ENCODE measurements at places on chromosomes 1 and 21.

- DNase-seq = no peak
Measured at GRCh38 chr1:246678816-246679793, 45.1 kb upstream of the SCCPDH start.

DNA sequence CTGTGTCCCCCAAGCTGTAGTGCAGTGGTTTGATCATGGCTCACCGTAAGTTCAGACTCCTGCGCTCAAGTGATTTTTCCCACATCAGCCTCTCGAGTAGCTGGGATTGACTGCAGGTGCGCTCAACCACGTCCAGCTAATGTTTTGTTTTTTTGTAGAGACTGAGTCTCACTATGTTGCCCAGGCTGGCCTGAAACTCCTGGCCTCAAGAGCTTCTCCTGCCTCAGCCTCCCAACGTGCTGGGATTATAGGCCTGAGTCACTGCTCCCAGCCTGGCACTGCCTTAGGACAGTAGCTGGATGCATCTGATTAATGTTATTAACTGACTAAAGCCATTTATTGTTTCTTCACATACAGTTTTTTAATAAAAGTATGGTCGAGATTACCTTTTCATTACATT lies 40.2 kb downstream of the RNF11 start:
- DNase-seq = no peak

- DNase-seq = no peak
Measured at GRCh38 chr21:46187261-46187660, 3.0 kb upstream of the SPATC1L start.

GRCh38 chr1:8011016-8011415 lies 15.1 kb downstream of the ERRFI1 start:
- DNase-seq = no peak

GRCh38 chr1:15451014-15451722 lies 5.4 kb upstream of the CELA2A start:
- DNase-seq = no peak

DNA sequence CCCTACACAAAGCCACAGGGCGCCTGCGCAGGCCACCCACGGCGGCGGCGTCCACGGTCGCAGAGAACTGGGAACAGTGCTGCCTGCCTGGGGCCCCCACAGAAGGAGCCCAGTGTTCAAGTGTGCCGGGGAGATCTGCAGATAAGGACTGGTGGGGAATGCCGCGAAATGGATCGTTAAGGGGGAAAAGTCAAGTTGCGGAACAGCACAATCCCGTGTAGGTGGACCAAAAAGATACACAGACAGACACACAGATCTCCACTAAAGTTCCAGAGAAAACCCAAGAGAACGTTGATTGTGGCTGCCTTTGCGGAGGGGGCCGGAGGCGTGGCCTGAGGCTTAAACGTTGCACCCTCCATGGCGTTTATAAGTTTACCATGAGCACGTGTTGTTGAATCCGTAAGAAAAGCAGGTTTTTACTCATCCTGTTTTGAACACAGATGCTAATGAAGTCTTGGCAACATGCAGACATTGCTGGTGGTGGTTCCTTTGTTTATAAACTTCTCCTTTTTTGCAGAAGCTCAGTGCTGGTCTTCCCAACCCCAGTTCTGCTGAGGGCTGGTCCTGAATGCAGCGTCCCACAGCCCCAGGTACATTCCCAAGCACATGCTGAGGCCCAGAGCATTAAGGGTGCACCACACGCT lies 4.1 kb downstream of the SPATC1L start:
- DNase-seq = peak; percentile 5

- peak; percentile 63 for DNase-seq
Measured at GRCh38 chr1:29245876-29246275, 9.6 kb downstream of the PTPRU start.

DNA sequence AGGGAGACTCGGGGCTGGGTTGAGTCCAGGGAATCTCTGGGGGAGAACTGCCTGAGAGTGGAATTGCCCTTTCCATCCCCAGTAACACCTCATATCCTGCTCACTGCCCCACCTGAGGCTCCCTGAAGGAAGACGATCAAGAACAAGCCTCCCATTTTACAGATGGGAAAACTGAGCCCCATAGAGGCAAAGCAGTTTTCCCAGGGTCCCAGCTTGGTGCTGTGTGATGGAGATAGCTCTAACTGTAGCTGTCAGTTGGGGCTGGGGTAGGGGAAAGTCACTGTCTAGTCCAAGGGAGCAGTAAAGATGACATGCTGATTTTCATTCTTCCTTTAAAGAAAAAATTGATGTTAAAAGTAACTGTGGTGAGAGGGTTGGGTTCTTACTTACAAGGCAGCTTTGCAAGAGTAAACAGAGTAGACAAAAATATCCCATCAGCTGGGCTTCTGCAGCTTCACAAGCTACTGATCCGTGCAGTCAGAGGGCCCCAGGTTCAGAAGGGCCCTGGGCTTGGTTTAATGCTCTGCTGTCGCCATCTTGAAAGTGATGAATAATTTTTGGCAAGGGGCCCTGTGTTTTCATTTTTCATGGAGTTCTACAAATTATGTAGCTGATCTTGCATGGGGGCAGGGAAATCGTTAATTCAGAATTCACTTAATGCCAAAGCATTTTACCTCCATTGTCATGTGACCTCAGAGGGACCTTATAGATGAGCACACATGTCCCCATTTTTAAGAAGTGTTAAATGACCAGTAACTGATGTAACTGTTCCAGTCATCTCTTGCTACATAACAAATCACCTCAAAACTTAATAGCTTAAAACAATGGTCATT lies 17.6 kb upstream of the TNFRSF1B start:
- DNase-seq = no peak

DNA sequence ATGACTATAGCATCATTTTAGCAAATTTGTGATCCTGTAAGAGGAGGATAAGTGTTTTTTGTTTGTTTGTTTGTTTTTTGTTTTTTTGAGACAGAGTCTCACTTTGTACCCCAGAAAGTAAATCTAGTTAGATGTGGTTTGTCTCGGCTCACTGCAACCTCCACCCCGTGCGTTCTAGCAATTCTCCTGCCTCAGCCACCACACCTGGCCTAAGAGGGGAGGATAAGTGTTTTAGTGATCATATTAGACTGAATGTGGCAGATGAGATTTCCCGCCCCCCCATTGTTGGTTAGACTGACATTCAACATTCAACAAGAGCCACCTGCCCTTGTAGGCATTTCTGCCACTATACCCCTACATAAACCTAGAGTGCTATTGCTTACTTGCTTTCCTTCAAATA lies 98.5 kb downstream of the OSBPL9 start:
- DNase-seq = no peak

GRCh38 chr1:161872506-161872905 lies 106.4 kb downstream of the ATF6 start:
- DNase-seq = no peak

GRCh38 chr21:9767592-9768375 lies 753.6 kb upstream of the TPTE start:
- DNase-seq = no peak

DNA sequence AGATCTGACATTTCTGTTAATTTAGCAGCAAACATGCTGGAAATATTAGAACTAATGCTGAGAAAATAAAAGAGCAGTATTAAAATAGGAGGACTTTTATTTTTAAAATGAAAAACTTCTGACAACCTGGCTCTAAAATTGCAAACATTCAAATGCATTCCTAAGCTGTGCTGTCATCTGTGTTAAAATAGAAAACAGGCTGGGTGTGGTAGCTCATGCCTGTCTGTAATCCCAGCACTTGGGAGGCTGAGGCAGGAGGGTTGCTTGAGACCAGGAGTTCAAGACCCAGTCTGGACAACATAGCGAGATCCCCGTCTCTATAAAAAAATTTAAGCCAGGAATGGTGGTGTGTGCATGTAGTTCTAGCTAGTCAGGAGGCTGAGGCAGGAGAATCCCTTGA lies 44.6 kb downstream of the MIGA1 start:
- DNase-seq = no peak

DNA sequence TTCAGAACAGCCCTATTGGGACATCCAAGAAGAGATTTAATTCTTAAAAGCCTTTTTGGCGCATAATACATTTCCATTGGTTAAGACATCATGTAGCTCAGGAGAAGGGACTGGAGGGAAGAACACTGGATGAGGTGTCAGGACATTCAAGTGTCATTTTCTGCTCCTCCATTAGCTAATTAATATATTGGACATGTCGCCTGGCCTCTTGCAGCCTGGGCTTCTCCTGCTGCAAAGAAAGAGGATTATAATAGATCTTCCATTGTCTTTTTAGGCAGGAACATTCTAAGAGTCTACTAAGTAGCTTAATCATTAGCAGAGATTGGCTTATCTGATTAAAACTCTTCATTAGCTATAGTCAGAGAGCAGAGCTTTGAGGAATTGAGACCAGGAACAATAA lies 151.7 kb upstream of the COA6 start:
- DNase-seq = peak; percentile 73

DNA sequence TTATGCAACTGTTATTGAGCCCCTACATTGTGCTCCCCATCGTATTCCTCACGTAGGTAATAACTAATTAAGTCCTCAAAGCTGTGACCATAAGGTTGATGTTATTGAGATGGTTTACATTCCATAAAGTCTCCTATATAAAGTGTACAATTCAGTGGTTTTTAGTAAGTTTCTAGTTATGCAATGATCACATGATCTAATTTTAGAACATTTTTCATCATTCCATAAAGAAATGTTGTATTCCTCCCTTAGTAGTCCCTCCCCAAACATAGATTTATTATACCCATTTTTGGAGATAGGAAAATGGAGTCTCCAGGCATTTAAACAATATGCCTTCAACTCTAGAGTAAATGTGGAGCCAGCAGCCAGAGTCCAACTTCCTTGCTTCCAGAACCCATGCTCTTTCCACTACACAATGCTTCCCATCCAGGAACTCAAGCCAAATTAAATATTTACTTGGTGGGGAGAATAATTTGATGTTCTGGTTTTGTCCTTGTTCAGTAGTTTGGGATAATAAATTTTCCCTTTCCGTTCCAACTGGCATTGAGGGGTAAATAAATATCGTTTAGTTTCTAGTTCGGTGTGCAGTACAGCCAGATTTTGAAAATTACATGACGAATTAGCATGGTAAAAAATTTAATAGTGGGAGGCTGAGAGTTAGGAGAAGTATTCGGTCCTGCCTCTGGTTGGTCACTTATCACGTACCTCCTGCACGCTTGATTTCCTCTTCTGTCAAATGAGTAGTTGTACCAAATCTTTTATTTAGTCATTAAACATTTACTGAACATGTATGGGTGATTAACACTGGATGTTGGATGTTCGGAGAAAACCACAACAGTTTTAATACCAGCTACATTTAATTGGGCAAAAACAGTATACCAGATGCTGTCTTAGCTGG lies 66.3 kb downstream of the CACHD1 start:
- DNase-seq = no peak

DNA sequence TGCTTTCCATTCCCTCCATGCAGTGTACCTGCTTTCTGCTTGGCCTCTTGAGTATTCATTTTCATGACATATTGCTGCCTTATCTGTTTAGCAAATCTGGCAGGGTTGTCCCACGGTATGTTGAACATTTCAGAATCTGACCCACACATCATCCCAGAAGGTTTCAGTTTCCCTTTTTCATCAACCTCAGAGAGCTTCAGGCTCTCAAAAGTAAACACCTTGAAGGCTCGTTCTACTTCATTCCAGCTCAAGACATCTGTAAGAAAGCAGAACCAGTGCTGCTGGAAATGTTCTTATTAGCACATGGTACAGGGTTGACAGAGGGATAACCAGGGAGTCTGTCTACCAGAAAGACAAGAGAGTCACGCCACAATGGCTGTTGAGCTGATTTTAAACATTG lies 103.6 kb downstream of the SPAG17 start:
- DNase-seq = no peak

- DNase-seq = no peak
Measured at GRCh38 chr1:232380596-232380995, 249.3 kb downstream of the SIPA1L2 start.

DNA sequence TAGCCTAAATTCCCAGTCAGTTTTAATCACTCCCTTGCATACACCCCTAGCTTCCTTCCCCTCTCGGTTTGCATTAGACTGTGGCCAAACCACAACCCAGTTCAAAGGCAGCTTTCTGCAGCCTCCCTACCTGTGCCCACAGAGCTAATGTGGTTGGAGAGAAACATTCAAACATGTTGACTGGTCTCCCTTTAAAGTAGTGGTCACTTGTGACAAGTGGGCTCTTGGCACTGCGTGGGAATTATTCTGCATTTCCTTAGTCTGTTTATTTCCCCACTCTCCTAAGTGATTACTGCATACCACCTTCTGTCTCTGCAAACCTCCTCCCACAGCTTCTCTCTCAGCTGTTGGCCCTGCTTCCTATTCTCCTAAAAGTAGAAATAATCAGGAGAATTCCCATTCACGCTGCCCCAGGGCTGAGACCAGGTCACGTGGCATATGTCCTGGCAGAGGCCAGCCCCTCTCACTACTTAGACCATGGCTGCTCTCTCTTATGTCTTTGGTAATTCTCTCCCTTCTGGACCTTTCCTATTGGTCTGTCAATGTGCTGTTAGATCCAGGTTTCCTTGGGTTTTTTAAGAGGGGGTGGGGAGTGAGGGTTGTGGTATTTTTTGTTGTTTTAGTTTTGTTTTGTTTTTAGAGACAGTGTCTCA lies 38.4 kb upstream of the CD101 start:
- DNase-seq = no peak
